ENCODE measurements at places on chromosomes 12 and 14. TPM values are rescaled to one million over a fixed set of nuclear protein-coding genes. Genes with fewer than 3 reads are reported as not detected.

DNA sequence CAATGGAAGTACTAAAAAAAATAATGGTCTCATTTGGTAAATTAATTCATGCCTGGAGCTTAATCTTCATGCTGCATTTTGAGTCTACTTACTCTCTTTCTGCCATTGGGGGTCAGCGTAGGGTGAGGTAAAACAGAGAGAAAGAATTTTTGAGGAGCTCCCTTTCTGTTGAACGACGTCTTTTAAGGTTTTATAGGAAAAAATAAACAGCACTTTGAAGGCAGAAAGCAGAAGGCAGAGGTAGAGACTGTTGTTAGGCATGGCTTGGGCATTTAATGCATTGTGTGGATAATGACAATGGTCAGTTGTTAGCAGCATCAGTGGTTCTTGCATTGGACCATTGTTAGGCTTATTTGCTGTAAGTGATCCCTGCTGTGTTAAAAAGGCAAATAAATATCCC lies 557.2 kb upstream of the STXBP6 start:
- no peak for DNase-seq

Gene CHFR
- total RNA-seq = 32.3 TPM

DNA sequence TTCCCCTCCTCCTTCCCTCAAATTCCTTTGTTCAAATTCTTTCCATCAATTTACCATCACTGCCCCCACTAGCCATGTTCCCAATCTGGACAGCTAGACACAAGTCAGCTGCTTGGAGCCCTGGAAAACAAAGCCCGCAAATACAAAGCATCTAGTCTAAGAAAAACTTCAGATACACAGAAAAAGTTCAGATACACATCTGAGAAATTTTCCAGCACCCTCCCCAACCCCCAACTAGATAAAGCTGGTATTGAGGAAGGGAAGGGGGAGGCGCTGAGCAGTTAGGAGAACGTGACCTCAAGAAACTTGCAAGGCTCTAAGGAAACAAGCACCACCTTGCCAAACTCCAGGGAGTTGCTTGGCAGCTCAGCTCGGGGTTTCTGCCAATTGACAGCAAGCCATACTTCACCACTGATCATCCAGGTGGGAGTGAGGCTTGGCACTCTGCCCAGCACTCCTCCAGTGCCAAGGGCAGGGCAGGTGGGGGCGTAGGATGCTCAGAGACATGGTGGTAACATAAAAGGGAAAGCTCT lies 5.1 kb upstream of the CNIH1 start:
- no peak for DNase-seq

Gene RNF212B
- total RNA-seq = not detected

Data from Caco-2 (cell line).